ENCODE measurements at places on chromosomes 13 and 19.

DNA sequence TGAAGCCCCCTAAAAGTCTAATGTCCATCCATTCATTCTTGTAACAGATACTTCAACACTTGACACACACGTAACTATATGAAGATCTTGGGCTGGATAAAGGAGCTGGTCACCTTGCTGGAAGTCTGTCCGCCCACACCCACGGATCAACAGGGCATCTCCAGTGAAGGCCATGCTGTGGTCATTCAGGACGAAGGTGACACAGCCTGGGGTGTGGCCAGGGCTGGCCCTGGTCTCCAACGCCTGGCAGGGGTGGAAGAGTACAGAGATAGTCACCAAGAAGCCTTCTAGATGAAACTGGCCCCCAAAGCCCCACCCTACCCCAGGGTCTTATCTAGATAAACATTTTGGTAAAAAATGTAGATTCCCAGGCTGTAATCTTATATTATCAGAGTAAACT lies 6.8 kb upstream of the PHLDB3 start:
- no peak for DNase-seq

GRCh38 chr13:93977986-93978385 lies 501.5 kb downstream of the DCT start:
- DNase-seq: peak; percentile 15

- peak; percentile 35 for DNase-seq
Measured at GRCh38 chr19:6556480-6557195, 25.8 kb downstream of the TNFSF9 start.

GRCh38 chr19:51965583-51965982 lies 21.1 kb downstream of the ZNF350 start:
- no peak for DNase-seq

Measured in fibroblast of skin of abdomen (primary cell).